Mucosa of descending colon (tissue), 3 donors: ENCODE measurements at places on chromosomes 2 and 18. TPM values are rescaled to one million over a fixed set of nuclear protein-coding genes. Genes with fewer than 3 reads are reported as not detected.

COL3A1 gene
- total RNA-seq = 321 TPM

PLCL1 gene
- total RNA-seq = 10.6 TPM

GRCh38 chr2:9107168-9108025 is 99.2 kb upstream of the ASAP2 start:
- DNase-seq = peak; percentile 62

SH3BP4 gene
- 30.4 TPM for total RNA-seq
